Kidney epithelial cell (primary cell): ENCODE measurements at places on chromosomes 5 and 9. TPM values are rescaled to one million over a fixed set of nuclear protein-coding genes. Genes with fewer than 3 reads are reported as not detected.

AFAP1L1 gene
- 15.3 and 15.5 TPM in 2 replicates for total RNA-seq

FBN2 gene
- total RNA-seq: 25.2 and 31.9 TPM in 2 replicates

PRXL2C gene
- 9.9 and 14.1 TPM in 2 replicates for total RNA-seq

PAEP gene
- total RNA-seq: 0.21 TPM in 1 of 2 replicates, not detected in the other

VLDLR gene
- 28.5 and 31.3 TPM in 2 replicates for total RNA-seq

LRRC70 gene
- total RNA-seq: 0.25 TPM in 1 of 2 replicates, not detected in the other

PCDHA6 gene
- 0.21 and 0.27 TPM in 2 replicates for total RNA-seq

NR2F1 gene
- 12.8 and 13.2 TPM in 2 replicates for total RNA-seq

PTGDS gene
- 2.0 and 3.8 TPM in 2 replicates for total RNA-seq

ZNF484 gene
- total RNA-seq: 9.1 and 10.2 TPM in 2 replicates

CEL gene
- 0.68 and 1.2 TPM in 2 replicates for total RNA-seq

GPR150 gene
- 0.25 TPM in 1 of 2 replicates, not detected in the other for total RNA-seq

NPR3 gene
- 0.07 and 0.13 TPM in 2 replicates for total RNA-seq

ADAMTS13 gene
- total RNA-seq: 2.0 and 2.4 TPM in 2 replicates

TNFSF15 gene
- total RNA-seq: 11.7 and 13.4 TPM in 2 replicates

NPR2 gene
- 35.9 and 39.8 TPM in 2 replicates for total RNA-seq

RNF130 gene
- total RNA-seq: 42.0 and 48.1 TPM in 2 replicates

TSSK1B gene
- total RNA-seq: 0.38 TPM in 1 of 2 replicates, not detected in the other

TAL2 gene
- total RNA-seq: 0.33 TPM in 1 of 2 replicates, not detected in the other

PCDHGB4 gene
- 6.4 and 9.2 TPM in 2 replicates for total RNA-seq

PCDHB4 gene
- total RNA-seq: 0.42 and 0.48 TPM in 2 replicates

RNF180 gene
- total RNA-seq: 11.5 and 16.3 TPM in 2 replicates
